ENCODE measurements at places on chromosomes 6 and 20.

DNA sequence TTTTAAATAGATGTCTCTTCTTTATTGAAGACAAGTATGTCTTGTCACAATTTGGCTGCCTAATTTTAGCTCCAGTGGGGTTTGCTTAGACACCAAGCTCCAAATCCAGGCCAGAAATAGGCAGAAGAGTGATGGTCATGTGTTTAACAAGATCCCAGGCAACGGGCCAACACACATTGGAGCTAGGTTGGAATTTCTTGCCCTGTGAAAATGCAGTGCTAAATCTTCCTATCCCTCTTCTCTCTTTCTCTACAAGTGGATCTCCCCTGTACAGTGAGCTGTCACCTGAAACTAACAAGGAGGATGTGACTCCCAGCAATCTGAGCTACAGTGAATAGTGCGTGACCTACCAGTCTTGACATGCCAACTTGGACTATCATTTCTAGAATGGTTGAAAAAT, 65.3 kb upstream of the VGLL2 start:
- DNase-seq, result no peak

DNA sequence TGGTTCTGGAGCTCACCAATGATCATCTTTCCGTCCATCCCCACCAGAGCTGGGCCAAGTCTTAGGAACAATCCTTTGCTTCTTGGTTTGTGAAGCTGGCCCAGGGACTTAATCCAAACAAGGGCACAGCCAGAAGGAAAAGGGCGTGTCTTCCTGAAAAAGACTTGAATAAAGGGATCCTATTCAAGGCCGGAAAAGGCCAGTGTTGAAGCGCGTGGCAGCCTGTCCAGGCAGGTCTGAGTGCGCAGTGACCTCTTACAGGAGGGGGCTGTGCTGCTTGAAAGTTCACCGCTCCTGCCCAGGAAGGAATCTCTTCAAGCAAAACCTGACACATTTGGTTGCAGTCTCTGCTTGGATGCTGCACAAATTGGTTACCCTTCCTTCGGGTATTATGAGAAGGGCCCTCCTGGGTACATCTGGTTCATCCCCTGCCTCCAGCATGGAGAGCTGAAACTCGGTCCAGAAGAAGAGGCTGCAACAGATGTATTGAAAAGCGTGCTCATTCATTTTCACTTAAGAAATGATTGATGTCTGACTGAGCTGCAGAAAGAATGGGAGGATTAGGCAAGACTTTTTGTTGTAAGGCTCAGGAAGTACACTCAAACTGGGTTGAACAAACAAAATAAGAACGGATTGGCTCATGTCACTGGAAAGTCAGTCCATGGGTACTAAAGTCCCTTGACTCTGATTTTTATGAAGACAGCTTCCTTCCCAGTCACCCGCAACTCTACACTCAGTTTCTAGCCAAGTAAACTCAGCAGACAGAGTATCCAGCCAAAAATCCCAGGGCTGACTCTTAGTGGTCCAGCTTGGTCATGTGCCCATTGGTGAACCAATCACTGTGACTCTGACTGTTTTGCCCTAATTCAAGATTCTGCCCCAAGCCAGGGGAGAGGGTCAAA, 136.3 kb downstream of the TFAP2C start:
- DNase-seq, result no peak

DNA sequence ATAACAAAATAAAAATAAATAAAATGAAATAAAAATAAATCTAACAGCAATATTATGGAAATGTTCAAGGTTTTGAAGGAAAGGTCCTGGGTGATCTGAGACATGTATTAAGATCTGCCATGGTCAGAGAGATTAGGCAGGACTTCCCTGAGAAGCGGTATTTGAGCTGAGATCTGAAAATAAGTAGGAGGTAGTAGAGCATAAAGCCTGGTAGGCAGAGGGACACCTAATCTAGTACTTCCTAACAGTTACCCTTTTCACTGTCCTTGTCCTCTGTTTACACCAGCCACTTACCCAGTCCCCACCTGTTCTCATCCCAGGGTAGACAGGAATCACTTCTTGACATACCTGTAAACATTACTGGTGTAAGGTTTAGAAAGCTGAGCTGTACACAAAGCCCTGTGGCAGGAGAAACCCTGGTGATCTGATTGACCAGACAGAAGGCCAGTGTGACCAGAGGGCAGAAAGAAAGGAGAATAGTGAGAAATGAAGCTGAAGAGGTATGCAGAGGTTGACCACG, 8.3 kb upstream of the ZNF318 start:
- DNase-seq, result no peak

DNA sequence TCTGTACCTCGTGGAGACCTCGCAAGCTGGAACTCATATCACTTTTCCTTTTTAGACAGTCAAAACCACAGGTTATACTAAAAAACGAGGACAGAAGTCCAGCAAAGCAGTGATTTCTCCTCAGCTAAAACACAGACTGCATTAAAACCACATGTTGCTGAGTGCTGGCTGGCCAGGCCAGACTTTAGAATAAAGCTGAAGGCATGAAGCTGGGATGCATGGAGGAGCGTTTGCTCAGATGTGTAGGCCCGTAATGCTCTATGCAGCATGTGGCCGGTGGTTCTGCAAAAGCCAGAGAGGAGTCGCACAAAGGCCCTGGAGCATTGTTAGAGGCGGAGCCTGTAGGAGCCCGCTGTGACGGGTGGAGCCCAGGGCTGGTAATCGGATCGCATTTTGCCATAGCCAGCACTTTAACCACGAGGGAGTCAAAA, 83.6 kb downstream of the SMOC2 start:
- DNase-seq, result no peak

DNA sequence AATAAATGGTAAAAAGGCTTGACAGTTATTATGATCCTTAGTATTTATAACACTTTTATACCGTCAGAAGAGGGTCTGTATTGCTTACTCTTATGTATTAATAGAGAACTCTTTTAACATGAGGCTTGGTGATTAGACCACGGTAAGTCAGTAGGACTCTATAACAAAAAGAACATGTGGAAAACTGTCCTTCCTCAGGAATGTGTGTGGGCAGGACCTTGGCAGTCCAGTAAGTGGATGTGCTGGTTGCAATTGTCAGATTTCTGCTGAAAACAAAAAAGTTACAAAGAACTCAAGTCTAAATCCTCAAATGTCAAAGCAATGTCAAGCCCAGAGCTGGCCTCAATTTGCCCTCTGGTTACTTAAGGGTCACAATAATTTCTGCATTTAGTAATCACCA, 81.1 kb downstream of the PLCG1 start:
- DNase-seq, result peak; percentile 39

GRCh38 chr20:47774131-47774777, 11.0 kb downstream of the SULF2 start:
- DNase-seq, result no peak

- no peak for DNase-seq
Observed at GRCh38 chr6:88734544-88734943, 228.9 kb downstream of the RNGTT start.

GRCh38 chr6:11245381-11246256, 13.2 kb upstream of the NEDD9 start:
- peak; percentile 84 for DNase-seq

GRCh38 chr20:45798935-45799642, 7.3 kb downstream of the DNTTIP1 start:
- peak; percentile 28 for DNase-seq

DNA sequence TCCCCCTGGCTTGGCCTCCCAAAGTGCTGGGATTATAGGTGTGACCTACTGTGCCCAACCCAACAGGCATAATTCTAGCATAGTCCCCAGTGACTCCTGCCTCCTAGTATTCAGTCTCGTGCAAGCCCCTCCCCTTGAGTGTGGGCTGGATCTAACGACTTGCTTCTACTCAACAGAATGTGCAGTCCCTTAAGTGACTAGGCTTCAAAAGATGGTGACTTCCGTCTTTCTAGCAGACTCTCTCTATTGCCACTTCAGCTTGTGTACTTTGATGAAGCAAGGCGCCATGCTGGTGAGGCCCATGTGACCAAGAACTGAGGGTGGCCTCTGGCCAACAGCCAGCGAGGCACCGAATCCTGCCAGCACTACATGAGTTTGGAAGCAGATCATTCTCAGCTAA, 109.6 kb upstream of the TRAF3IP2 start:
- DNase-seq, result no peak

DNA sequence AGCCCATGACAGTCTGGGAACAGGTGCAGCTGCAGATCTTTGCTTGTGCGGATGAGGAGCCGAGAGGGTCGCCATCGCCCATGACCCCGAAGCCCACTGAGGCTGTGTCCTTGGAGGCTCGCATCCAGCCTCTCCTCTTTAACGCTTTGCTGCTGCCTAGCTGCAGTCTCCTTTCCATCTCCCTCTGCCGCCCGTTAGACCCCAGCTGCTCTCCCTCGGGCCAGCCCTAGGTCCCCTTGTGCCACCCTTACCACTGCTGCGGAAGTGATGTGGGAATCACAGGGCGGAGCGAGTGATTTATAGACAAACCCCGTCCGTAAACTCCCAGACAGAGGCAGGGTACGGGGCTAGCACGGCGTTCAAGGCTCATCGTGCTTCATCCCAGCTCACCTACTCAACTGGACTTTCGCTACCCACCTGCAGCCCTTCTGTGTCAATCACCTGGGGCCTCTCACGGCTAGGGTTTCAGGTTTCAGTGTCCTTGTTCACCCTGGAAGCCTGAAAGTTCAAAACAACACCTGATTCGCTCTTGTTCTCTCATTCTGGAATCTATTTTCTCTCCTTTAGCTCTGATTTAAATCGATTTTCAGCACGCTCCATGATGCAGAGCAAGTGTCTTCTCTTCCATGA, 76.1 kb downstream of the PAX1 start:
- no peak for DNase-seq

- no peak for DNase-seq
Observed at GRCh38 chr6:33433001-33433543, 13.2 kb downstream of the SYNGAP1 start.

DNA sequence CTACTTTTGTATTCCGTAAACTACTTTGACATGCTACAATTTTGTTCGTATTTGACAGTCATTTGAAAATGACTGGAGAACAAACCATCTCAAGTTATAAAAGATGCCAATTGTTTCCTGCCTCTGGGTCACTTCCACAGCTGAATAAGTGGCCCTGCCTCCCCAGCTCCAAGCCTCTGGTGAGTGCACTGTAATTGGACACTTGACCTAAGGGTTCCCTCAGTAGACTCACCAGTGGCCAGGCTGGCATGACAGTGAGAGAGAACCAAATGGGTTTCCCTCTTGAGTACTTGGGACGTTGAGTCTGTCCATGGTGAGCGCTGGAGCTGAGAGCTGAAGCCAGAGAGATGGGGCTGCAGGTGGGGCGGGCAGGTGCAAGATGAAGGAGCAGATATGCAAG, 57.1 kb downstream of the SLC35D3 start:
- no peak for DNase-seq

GRCh38 chr6:43335469-43335868, 26.8 kb upstream of the CRIP3 start:
- no peak for DNase-seq

DNA sequence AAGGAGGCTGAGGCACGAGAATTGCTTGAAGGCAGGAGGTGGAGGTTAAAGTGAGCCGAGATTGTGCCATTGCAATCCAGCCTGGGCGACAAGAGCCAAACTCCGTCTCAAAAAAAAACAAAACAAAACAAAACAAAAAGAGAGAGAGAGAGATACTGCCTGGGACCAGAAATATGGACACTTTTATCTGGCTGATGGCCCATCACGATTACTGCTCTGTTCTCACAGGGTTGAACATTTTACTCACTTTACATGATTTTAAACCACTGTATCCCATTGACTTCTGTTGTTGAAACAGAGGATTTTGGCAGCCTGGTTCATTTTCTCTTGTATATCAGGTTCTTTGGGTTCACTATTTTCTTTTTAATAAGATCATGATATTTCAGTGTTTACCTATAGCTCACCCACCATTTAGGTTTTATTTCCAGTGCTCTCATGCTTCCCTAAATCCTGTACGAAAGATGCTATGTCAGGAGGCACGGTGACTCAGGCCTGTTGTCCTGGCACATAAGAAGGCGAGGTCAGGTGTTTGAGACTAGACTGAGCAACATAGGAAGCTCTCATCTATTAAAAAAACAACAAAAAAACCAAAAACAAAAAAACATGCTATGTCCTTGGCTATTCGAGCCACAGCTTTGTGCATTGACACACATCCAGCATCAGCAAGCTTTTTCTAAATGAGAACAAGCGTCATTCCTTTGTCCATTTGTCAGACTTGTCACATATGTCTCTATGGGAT, 34.5 kb upstream of the RREB1 start:
- no peak for DNase-seq

- peak; percentile 67 for DNase-seq
Observed at GRCh38 chr6:109526905-109527628, 44.0 kb upstream of the ZBTB24 start.

DNA sequence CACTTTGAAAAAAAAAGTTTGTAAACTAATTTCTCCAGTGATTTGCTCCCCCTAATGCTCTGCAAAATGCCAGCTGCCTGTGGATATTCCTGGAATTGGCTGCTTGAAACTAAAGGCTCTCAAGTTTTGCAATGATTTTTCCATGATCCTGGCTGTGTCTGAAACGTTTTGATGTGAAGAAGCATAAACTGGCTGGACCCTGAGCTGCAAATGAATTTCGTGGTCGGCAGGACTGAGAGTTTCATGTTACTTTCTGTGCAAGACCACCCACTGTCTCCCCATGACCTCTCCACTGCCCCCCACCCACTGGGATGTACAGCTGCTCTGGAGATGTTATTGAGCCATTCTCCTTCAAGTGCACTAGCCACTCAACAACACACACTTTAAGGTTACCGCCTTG, 171.3 kb upstream of the SSTR4 start:
- DNase-seq, result no peak

DNA sequence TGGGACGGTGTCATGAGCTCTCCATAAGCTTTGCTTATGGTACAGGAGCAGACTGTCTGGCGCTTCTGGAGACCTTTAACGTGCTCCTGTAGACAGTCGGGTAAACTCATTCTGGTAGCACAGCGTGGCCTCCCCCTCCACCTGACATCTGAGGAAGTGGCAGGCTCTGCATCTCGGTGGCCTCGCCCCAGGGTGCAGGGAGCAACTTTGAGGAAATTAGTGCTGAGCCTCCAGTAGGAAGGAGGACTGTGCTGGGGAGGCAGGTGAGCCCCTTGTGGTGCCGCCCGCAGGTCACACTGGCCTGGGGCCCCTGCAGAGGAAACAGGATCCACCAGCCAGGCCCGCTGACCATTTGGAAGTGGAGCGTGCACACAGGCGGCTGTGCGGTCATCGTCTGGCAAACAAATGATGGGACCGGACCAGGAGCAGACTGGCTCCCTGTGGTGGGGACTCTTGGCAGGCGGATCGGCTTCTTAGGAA, 57.9 kb downstream of the SYNJ2 start:
- DNase-seq, result no peak

- peak; percentile 90 for DNase-seq
Observed at GRCh38 chr6:1297746-1298145, 14.2 kb upstream of the FOXQ1 start.

Measured in fibroblast of skin of abdomen (primary cell).